Pancreas (tissue), 10 donors: ENCODE measurements at places on chromosomes 6 and 20.
A peak's percentile ranks its signal among the peaks of the same experiment; 100 is the strongest.

DNA sequence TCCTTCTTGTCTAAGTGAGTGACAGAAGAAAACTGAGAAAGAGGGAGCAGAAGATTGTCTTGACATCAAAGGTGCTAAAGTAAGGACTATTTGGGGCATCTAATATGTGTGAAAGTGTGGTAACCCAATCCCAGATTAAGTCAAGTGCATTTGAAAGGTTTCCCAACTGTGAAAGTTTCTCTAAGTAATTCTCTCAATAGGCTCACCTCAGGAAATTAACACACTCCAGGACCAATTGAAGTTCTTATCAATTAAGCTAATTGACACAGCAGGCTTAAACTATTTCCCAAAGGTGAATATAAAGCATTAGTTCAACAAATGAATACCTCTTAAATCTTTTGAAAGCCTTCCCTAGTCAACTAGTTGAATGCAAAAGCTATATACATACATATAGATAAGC is 212.8 kb upstream of the FUT9 start:
- no peak for DNase-seq

DNA sequence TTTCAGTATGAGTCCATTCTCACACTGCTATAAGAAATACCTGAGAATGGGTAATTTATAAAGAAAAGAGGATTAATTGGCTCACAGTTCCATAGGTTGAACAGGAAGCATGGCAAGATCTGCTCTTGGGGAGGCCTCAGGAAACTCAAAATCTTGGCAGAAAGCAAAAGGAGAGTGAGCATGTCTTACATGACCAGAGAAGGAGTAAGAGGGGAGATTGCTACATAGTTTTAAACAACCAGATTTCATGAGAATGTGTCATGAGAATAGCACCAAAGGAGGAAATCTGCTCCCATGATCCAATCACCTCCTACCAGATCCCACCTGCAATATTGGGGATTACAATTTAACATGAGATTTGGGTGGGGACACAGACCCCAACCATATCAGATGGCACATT is 672.4 kb downstream of the HTR1B start:
- DNase-seq, result no peak

- DNase-seq, result peak; percentile 7
These were observed 71.0 kb downstream of the SOX4 start for GRCh38 chr6:21664314-21665109.

GRCh38 chr6:43733471-43734293 is 36.3 kb upstream of the VEGFA start:
- DNase-seq, result no peak

- no peak for DNase-seq
These were observed 8.7 kb downstream of the CTNNBL1 start for GRCh38 chr20:37702403-37703034.

DNA sequence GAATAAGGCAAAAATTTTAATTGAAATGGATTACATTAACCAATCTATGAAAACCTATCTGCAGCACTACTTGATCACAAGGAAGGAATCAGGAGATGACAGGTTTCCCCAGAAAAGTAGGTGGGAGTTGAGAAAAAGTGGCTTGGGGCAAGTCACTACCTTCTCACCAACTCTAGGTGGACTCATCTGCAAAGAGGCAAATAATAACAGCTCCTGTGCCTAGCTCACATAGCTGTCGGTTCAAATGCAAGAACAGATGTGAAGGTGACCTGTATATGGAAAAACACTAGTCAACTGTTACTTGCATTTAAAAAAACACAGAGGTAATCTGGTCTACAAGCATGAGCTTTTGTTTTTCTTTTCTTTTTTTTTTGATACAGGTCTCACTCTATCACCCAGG is 67.2 kb downstream of the POPDC3 start:
- DNase-seq, result no peak
